ENCODE measurements at places on chromosomes 12 and 14. TPM values are rescaled to one million over a fixed set of nuclear protein-coding genes. Genes with fewer than 3 reads are reported as not detected.

The ESR2 gene
- total RNA-seq = 0.56 TPM

The RIPK3 gene
- total RNA-seq = 5.8 TPM

The DCN gene
- 35.6 TPM for total RNA-seq

The RNASE7 gene
- not detected for total RNA-seq

The NELL2 gene
- total RNA-seq = 0.51 TPM

The PTPRQ gene
- under 0.01 TPM for total RNA-seq

The KRT82 gene
- total RNA-seq = not detected

The TPI1 gene
- 743 TPM for total RNA-seq

The BCAT1 gene
- 103 TPM for total RNA-seq

The CSAD gene
- total RNA-seq = 6.5 TPM

The ANO2 gene
- total RNA-seq = 82.9 TPM

The C12orf54 gene
- not detected for total RNA-seq

The ZNF839 gene
- total RNA-seq = 8.0 TPM

The SLC35E3 gene
- 4.6 TPM for total RNA-seq

The TAS2R13 gene
- total RNA-seq = 1.0 TPM

The TPPP2 gene
- not detected for total RNA-seq

The MYBPC1 gene
- not detected for total RNA-seq

The OR10G2 gene
- not detected for total RNA-seq

The SPTB gene
- under 0.01 TPM for total RNA-seq

The A2ML1 gene
- 0.28 TPM for total RNA-seq

The KLHL33 gene
- 0.17 TPM for total RNA-seq

The TAS2R30 gene
- 3.9 TPM for total RNA-seq

The WNT5B gene
- total RNA-seq = 0.28 TPM

The ESRRB gene
- total RNA-seq = not detected

The OTX2 gene
- total RNA-seq = not detected

The GPR132 gene
- total RNA-seq = 0.09 TPM

The MORN3 gene
- total RNA-seq = not detected

The CLEC4D gene
- not detected for total RNA-seq

The SLC39A5 gene
- not detected for total RNA-seq

The ADSS1 gene
- 0.98 TPM for total RNA-seq

The MYF5 gene
- not detected for total RNA-seq

The APOLD1 gene
- 63.8 TPM for total RNA-seq

The SMIM41 gene
- total RNA-seq = not detected

The AQP2 gene
- not detected for total RNA-seq

The TMEM233 gene
- total RNA-seq = 0.23 TPM

The DNM1L gene
- 119 TPM for total RNA-seq

The ANKRD33 gene
- total RNA-seq = 0.19 TPM

All from dermis blood vessel endothelial cell (primary cell).